CD4-positive, alpha-beta T cell (primary cell): ENCODE measurements at places on chromosomes 7 and 10.
A peak's percentile ranks its signal among the peaks of the same experiment; 100 is the strongest.

- peak; percentile 54 for DNase-seq
These were observed 44.8 kb downstream of the MYOF start for GRCh38 chr10:93437086-93437945.

GRCh38 chr10:31031205-31031557, 484 bp downstream of the ZNF438 start:
- no peak for DNase-seq

DNA sequence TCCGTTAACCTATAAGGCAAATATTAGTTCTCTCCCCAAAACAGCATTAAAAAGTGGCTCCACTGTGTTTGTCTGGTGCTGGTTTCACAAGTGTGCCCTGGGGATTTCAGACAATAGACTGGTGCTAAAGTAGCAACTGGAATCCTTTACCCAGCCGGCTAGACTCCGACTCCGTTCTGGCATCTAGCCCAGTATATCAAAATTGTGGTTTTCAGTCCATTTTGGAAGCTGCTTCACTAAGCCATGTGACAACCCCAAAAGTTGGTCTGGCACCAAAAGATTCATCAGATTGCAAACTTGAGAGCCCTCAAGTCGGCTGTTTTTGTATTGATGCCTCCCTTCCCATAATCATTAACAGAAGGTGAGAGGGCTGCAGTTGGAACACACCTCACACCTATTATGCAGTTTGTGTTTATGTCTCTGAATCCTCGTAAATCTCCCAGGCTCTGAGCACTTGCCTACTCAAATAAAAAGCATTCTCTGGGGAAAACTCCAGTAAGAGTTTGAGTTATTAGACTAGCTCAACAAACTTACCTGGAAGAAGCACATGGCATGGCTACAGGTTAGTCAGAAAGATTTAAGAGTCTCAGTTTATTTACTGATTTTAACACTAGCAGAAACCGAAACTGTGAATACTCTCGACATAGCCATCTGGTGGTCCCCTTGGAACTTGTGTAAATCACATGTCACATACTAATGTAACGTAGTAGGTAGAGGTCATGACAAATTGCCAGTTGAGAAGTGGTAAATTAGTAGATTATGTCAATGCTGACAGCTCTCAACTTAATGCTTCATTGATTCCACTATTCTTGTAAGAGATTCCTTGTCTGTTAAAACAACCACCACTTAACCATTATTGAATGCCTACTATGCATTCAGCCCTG, 14.8 kb upstream of the WNT16 start:
- no peak for DNase-seq

GRCh38 chr10:79196470-79197461, 128.0 kb downstream of the ZMIZ1 start:
- DNase-seq: peak; percentile 70

- DNase-seq: no peak
These were observed 20.4 kb downstream of the CCNY start for GRCh38 chr10:35356725-35357092.

GRCh38 chr7:27535795-27536194, 126.9 kb downstream of the HIBADH start:
- no peak for DNase-seq

- no peak for DNase-seq
These were observed 32.8 kb downstream of the TSPAN12 start for GRCh38 chr7:120825152-120825551.

DNA sequence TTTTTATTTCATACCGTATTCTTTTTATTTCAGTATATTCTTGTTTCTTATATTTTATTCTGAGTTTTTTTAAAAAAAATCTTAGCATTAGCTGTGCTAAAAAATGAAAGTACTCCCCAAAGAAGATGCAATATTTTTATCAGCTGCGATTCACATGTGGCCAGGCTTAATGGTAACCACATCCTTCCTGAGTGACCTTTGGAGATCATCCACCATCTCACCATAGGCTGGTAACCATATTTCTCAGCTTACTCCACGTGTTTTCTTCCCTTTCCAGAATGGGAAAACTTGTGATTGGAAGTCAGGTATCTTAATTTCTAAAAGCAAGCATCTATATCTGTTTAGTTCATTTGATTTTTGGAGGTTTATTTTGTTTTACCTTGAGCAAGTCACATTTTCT, 18.8 kb upstream of the LIPM start:
- DNase-seq: no peak

GRCh38 chr7:84524714-84525694, 330.4 kb upstream of the SEMA3A start:
- no peak for DNase-seq
